ENCODE measurements at places on chromosomes 3 and 15.

DNA sequence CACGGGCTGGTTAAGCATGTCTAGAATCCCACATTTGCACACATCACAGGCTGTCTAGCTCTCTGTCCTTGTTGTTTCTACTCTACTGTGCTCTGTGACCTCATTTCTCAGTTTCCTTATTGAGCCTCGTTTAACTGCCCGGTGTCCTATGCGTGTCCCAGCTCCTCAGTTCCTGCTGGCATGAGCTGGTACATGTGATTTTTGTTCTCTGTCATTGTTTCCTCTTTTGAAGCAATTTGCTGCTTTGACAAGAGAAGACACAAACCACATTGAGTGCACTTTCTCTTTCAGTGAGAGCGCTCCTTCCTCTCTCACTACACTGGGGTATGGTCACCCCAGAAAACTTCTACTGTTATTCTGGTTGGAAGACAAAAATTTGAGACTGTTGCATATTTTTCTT, 563.5 kb downstream of the PDCD6IP start:
- DNase-seq, result no peak

GRCh38 chr15:43526261-43526930, 9.0 kb downstream of the MAP1A start:
- no peak for DNase-seq

- no peak for DNase-seq
These were observed 22.2 kb downstream of the FAM174B start for GRCh38 chr15:92633418-92633817.

- DNase-seq, result no peak
These were observed 116.2 kb downstream of the MFSD1 start for GRCh38 chr3:158918008-158918407.

GRCh38 chr3:7238565-7239295, 377.8 kb downstream of the GRM7 start:
- no peak for DNase-seq

- no peak for DNase-seq
These were observed 240.1 kb downstream of the ISL2 start for GRCh38 chr15:76576523-76577279.

Measured in esophagus squamous epithelium (tissue), 5 donors.